ENCODE measurements at places on chromosomes 12 and 14.

DNA sequence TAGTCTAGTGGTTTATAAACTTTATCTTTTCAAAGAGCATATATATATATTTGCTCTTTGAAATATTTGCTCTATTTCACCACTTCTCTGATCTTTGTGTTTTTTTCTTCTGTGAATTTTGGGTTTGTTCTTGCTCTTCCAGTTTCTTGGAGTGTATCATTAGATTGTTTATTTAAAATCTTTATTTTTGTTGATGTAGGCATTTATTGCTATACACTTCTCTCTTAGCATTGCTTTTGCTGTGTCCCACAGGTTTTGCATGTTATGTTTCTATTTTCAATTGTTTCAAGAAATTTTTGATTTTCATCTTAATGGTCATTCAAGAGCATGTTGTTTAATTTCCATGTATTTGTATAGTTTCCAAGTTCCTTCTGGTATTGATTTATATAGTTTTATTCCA, 69.1 kb downstream of the BRMS1L start:
- no peak for DNase-seq

GRCh38 chr14:95524706-95525512, 8.5 kb upstream of the SYNE3 start:
- no peak for DNase-seq

GRCh38 chr12:56267443-56268071, 815 bp downstream of the COQ10A start:
- no peak for DNase-seq

DNA sequence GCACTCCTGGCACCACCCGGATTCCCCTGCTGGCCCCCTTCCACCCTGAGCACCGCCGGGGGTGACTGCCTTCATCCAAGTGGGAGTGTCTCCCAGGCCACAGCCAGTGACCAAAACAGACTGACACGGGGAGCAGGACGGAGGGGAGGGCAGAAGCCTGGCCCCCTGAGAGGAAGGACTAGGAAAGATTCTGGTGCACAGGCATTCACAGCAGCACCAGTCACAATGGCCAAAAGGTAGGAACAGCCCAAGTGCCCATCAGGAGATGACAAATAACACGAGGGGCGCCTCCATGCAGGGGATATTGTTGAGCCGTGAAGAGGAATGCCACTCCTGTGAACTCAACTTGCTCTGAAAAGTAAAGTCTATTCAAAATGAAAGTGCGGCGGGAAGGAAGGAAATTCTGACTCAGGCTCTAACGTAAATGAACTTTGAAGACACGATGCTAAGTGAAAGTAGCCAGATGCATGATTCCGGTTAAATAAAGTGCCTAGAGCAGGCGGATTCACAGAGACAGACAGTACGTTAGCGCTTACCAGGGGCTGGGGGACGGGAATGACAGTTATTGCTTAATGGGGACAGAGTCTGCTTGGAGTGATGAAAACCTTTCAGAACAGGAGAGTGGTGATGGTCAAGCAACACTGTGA, 146.1 kb upstream of the NCOR2 start:
- DNase-seq, result no peak

- no peak for DNase-seq
Observed at GRCh38 chr12:69008520-69008919, 75.5 kb upstream of the CPM start.

DNA sequence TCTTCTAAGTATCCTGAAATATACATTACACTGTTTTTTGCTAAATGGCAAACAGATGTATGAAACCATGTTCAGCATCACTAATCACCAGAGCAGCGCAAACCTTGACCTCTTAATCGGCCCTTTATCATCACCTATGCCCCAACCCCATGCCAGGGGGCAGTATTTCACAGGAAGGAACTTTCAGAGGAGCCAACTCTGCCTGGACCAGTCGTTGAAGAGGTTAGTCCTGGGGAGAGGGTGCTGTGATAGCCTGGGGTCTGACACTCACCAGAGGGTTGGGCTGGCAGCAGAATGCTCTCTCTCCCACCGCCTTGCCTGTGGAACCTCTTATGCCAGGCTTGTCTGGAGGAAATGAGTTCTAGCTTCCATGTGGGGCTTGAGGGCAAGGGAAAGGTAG, 411.7 kb downstream of the TMEM117 start:
- no peak for DNase-seq

- DNase-seq, result no peak
Observed at GRCh38 chr12:24854017-24854416, 94.9 kb downstream of the BCAT1 start.

- no peak for DNase-seq
Observed at GRCh38 chr14:105075379-105076295, 10.4 kb upstream of the GPR132 start.

- no peak for DNase-seq
Observed at GRCh38 chr12:100266585-100266834, 369 bp downstream of the DEPDC4 start.

GRCh38 chr12:99917711-99918402, 66.9 kb downstream of the ANKS1B start:
- no peak for DNase-seq

DNA sequence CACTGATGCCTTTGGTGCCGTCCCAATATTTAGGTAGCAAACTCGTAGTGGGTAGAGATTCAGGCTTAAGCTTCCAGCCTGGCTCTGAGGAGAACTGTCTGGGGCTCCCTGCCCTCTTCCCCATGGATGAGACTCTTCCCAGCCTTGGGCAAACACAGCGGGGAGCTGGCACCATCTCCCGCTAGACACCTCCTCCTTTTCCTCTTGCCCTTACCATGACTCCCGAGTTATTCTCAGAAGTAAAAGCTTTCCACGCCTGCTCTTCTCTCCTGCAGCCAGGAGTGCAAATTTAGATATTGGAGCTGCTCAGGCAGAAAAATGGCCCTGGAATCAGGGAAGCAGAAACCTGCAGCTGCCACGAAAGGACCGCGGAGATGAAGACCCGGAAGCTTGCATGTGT, 45.6 kb upstream of the RBM19 start:
- DNase-seq, result no peak

DNA sequence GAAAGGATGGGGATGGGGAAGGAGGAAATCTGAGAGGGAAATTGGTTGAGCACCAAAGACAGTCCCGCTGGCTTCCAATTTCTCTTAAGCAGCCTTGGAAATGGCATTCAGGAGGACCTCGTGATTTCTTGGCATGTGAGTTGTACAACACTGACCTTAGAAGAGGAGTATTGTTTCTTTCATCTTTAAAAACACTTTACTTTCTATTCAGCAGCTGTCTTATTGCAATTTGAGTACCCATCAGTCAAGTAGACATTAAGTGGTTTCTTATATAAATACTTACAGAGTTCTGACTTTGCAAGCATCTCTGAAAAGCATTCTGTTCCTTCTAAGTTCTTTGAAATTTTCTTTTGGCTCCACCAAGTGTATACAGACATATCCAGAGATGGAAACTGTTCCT, 83.2 kb downstream of the LMNTD1 start:
- no peak for DNase-seq

DNA sequence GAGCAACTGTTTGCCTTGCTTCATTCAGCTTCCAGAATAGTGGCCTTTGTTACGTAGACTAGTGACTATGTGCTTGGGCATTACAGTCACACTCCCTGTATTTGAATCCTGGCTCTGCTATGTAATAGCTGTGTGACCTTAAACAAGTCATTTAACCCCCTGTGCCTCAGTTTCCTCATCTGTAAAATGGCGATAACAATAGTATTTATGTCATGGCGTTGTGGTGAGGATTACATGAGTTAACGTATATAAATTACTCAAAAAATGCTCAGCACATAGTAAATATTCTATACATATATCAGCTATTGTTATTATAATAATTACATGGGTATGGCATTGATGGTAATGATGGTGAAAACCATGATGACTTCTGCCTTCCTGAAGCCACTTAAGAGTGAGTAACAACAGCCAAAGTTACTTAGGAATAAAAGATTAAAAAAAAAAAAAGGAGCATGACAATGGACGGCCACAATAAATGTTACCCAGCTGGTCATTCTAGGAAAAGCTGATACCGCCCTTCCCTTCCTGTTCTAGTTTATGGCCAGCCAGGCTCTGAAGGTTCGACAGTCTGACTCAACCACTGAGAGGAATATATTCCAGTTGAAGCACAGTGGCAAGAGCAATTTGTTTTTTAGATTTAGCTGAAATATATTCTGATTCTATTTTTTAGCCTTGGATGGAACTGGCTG, 9.9 kb upstream of the ADIPOR2 start:
- no peak for DNase-seq

DNA sequence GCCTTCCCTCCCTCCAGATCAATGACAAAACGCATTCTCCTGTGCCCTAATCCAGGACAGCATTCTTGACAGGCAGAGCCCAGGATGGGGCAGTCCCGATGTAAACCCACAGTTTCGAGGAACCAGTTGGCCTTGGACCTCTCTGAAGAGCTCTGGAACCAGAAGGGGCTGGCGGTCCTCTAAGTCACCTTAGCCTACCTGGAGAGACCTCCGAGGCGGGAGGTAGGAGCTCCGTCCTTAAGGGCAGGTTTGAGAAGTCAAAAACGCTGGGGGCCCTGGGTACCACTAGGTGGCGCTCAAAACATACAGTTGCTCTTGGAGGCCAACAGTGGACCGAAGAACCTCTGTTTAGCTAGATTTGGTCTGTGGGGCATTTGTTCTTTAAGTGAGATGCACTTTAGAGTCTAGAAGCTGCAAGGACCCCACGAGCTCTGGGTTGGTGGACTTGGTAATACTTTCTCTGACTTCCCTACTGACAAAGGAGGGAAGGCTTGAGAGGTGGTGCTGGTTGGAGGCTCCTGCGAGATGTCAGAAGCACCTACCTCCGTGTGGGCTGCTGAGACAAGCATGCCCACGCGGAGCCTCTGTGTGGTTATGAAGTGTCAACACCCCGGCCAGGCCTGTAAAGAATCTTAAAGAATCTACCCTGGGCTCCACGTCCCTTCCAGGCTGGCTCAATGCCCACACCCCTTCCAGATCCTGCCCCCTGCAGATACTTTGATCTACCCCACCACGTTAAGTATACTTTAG, 74.8 kb upstream of the CHST11 start:
- DNase-seq, result peak; percentile 61

GRCh38 chr14:89215114-89215513, 201.9 kb downstream of the FOXN3 start:
- no peak for DNase-seq

- no peak for DNase-seq
Observed at GRCh38 chr14:56292970-56293369, 174.8 kb downstream of the PELI2 start.

- DNase-seq, result no peak
Observed at GRCh38 chr12:121652767-121653497, 16.5 kb downstream of the MORN3 start.

DNA sequence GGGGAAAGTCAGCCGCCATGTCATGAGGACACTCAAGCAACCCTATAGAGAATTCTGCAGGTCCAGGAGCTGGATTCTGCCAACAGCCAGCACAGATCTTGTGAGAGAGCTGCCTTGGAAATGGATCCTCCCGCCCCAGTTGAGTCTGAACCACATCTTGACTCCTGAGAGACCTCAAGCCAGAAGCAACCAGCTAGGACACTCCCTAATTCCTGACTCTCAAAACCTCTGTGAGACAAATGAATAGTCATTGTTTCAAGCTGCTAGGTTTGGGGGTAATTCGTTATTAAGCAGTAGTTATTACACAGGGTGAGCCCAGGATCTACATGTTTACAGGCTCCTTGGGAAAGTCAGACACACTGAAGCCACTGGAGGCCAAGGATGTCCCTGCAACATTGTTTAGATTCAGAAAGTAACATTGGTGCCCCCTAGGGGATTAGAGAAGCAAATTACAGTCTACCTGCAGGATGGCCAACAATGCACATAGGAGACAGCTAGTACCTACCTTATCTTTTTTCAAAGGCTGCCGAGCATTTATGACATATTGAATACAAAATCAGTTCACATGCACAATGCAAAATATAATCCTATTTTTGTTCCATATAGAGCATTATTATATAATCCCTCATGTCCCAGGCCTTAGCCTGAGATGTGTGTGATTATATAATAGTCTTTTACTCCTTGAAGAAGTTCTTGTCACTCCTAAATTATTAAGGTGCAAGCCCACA, 57.9 kb upstream of the FICD start:
- peak; percentile 83 for DNase-seq

DNA sequence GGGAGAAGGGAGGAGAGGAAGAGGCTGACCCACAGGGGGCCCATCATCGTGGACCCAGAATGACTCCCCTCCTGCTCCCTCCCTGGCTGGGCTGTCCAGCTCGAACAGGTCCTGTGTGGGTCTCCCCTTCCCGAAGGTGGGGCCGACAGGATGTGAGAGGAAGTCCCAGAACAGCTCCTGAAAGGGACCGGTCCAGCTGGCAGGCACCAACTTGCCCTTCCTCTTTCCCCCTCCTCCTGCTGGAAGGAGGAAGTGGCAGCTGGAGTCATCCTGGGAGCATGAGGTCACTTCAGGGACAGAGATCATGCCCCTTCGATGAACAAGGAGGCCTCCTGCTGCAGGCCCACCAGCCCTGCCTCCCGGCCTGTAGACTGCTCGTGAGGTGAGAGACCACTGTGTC, 35.0 kb upstream of the BEGAIN start:
- no peak for DNase-seq

- no peak for DNase-seq
Observed at GRCh38 chr12:122996188-122996601, 15.7 kb downstream of the ARL6IP4 start.

DNA sequence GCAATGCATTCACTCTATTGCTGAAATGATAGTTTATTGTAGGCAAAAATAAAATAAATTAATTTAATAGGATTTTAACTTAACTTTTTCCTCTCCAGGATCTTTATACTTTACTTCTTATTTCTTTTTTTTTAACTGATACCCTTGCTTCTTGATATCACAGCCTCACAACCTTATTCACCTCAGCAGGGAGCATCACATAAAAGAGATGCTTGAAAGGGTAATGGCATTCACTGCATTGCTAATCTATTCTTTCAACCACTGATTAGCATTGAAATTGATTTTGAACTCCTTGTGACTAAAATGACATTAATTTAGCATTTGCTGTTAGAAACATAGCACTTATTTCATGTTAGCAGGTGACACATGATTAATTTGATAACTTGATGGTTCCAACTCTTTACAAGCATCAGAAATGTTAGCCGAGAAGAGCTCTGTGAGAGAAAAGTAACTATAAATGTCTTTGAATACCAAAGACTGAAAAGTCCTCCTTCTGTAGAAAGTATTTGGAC, 689.5 kb upstream of the MGAT4C start:
- DNase-seq, result no peak

- DNase-seq, result no peak
Observed at GRCh38 chr14:32343926-32344430, 14.9 kb downstream of the AKAP6 start.

DNA sequence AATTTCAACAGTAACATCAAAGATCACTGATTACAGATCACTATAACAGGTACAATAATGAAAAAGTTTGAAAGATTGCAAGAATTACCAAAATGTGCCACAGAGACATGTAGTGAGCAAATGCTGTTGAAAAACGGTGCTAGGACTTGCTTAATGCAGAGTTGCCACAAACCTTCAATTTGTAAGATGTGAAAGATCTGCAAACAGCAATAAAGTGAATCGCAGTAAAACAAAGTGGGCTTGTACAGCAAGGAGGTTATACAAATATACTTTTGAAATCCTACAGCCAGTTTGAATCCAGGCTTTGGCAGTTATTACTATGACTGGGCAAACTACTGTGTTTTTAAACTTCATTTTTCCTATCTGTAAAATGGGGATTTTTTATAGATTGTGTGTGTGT, 1.0 kb upstream of the PLEKHA5 start:
- DNase-seq, result no peak

All from NCI-H187 treated with DMSO at 0.1 percent for 48 hours (cell line).